Left lung (tissue), 14 donors: ENCODE measurements at places on chromosomes 5 and 9. TPM values are rescaled to one million over a fixed set of nuclear protein-coding genes. Genes with fewer than 3 reads are reported as not detected.

The OR1N2 gene
- not detected for polyA plus RNA-seq

The F12 gene
- polyA plus RNA-seq: 0.20 TPM

The ADAMTSL1 gene
- polyA plus RNA-seq: 21.0 TPM

The NEUROG1 gene
- not detected for polyA plus RNA-seq

The DPYSL3 gene
- 83.8 TPM for polyA plus RNA-seq

GRCh38 chr9:19510907-19511306 lies 102.1 kb downstream of the ACER2 start:
- no peak for DNase-seq

GRCh38 chr9:136582977-136583735 lies 37.3 kb upstream of the NOTCH1 start:
- DNase-seq: no peak

GRCh38 chr5:159094745-159095144 lies 5.0 kb downstream of the EBF1 start:
- no peak for DNase-seq

GRCh38 chr5:100615362-100615761 lies 80.2 kb downstream of the FAM174A start:
- no peak for DNase-seq

GRCh38 chr5:17890501-17890900 lies 256.2 kb downstream of the TAF11L14 start:
- DNase-seq: no peak

GRCh38 chr5:87829217-87829551 lies 416.5 kb upstream of the CCNH start:
- DNase-seq: no peak

DNA sequence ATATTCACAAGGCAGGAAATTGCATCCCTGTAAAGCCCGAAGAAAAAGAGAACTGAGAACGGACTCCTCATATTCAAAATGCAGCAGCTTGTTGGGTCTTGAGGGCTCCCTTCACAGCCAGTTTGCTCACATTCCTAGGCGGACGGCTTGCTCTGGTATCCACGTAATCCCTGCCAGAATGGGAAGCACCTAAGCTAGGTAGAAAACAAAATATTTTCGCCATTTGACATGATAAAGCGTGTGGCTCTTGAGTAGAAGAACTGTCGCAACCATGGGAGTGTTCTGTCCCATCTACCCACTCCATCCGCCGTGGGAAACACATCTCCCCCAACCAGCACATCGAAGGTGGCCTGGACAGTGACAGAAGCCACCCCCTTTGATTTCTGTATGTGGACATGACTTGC lies 183.1 kb downstream of the GAS1 start:
- DNase-seq: no peak

DNA sequence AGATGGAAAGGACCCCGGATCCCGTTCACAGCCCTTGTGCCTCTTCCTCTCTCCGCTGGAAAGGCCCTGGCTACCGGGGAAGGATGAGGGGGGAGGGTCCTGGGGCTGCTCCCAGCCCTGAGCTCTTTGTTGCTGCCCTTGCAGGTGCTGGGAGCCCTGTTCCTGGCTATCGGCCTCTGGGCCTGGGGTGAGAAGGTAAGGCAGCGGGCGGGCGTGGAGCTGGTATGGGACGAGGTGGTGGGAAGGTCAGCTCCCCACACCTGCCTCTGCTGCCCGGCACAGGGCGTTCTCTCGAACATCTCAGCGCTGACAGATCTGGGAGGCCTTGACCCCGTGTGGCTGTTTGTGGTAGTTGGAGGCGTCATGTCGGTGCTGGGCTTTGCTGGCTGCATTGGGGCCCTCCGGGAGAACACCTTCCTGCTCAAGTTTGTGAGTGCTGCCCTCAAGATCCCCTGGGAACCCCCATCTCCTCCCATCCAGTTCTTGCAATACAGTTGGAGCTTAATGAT lies 4.2 kb downstream of the TSPAN17 start:
- DNase-seq: no peak

GRCh38 chr5:78979117-78979742 lies 5.9 kb downstream of the ARSB start:
- DNase-seq: no peak

DNA sequence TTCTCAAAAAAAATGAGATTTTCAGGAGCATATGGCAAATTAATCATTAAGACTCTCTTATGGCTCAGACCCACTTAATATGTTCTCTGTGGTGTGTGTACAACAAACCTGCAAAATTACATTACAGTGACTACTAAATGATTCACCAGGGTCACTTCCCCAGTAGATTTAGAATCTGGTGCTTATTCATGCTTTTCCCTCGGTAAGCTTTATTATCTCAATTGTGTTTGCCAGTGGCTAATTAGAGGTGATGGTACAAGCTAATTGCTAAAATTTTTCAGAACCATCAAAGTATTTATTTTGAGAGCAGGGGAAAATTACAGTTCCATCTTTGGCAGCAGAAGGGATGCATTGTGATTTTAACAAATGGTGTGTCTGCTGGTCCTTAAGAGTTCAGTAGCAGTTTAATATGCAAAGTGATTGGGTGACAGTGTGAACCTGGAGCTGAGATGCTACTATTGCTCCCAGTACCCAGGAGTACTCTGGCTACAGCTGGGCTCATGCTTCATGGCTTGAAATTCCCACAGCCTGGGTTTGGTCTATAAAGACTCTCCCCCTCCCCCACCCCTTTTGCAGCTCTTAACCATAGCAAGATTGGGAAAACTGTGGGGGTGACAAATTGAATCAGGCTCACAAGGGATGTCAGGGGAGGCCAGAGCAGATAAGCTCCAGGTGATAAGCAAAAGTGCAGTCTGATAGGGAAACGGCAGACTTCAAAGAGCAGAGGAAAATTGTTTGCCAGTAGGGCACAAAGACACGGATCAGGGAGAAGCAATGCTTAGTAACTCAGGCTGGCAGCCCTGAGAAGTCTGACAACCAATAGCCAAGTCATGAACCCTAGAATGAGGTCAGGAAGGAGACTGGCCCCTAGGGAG lies 92.8 kb upstream of the RAD23B start:
- no peak for DNase-seq
